ENCODE measurements at places on chromosomes 16 and 17.

GRCh38 chr17:15469260-15469659 is 1.8 kb upstream of the CDRT4 start:
- DNase-seq = no peak

- no peak for DNase-seq
These were observed 2255.3 kb downstream of the TP53TG3F start for GRCh38 chr16:35714665-35715064.

GRCh38 chr16:29686740-29687332 is 7.9 kb downstream of the QPRT start:
- no peak for DNase-seq

DNA sequence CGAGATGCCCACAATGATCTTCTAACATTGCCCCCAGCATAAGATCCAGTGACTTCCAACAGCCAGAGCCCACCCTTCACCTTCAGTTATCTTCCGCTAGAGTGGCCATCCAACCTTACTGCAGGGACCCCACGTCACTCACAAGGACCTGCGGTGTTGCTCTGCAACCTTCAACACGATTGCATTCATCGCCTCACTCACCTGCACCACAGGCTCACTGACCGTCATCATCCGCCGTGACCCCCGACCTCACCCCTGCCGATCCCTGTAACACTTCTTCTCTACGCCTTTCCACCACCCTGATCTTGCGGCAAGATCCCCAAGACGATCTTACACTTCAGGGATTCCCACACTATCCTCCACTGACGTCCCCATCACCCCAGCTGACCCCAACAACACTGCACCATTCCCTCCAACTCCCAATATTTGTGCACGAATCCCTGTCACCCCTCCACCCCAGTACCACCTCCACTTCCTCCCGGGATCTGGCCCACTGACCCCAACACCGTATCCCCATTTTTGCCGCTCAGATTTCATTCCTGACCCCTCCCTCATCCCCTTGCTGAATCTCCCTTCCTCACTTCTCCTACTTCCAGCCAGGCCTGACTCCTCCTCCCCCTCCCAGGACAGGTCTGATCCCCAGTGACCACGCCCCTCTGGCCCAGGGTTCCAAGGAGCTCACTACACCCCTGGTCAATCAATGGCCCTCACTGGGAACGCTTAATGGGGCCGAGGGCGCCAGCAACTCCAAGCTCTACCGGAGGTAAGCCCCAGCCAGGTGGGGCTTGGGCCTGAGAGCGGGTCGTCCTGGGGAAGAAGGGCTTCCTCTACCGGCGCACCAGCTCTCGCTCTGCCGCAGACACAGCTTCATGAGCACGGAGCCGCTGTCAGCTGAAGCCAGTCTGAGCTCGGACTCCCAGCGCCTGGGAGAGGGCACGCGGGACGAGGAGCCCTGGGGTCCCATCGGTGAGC is 7.6 kb downstream of the RUNDC3A start:
- no peak for DNase-seq

- DNase-seq = no peak
These were observed 72.4 kb upstream of the AMZ2 start for GRCh38 chr17:68175416-68175815.

DNA sequence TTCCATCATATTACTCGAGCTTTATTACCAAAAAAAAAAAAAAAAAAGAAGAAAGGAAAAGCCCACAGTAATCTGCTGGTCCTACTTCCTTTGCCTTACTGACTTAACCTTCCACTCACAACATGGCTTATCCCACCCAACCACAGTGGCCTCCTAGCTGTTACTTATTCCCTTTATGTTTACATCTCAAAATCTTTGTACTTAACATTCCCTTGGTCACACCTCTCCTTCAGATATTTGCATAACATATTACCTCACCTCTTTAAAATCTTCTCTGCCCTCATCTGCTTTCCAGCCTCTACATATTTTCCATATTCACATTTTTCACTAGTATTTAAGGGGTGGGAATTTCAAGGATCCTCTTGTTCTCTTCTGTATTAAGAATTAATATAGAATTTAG is 327.0 kb upstream of the TBX2 start:
- DNase-seq = no peak

GRCh38 chr16:19245326-19245925 is 40.1 kb upstream of the CLEC19A start:
- DNase-seq = no peak

- no peak for DNase-seq
These were observed 150.0 kb downstream of the MSI2 start for GRCh38 chr17:57406131-57406980.

GRCh38 chr17:47959825-47960655 is 2.4 kb upstream of the PRR15L start:
- no peak for DNase-seq

- peak; percentile 58 for DNase-seq
These were observed 252.3 kb downstream of the C16orf95 start for GRCh38 chr16:87064731-87065445.

DNA sequence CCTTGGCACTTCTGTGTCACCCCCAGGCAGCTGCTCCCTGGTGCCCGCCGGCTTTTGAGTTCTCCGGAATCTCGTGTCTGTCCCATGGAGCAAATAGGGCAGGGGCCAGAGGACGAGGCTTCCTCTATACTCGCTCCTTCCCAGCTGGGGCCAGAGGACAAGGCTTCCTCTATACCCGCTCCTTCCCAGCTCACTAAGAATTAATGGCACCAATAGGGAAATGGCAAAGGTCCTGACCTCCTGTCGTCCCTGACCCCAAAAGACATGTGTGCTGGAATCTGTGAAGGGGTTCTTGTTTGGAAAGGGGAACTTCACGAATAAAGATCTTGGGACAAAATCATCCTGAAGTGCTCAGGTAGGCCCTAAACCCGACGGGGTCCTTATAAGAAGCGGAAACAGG is 7.6 kb downstream of the SGSH start:
- DNase-seq = no peak

DNA sequence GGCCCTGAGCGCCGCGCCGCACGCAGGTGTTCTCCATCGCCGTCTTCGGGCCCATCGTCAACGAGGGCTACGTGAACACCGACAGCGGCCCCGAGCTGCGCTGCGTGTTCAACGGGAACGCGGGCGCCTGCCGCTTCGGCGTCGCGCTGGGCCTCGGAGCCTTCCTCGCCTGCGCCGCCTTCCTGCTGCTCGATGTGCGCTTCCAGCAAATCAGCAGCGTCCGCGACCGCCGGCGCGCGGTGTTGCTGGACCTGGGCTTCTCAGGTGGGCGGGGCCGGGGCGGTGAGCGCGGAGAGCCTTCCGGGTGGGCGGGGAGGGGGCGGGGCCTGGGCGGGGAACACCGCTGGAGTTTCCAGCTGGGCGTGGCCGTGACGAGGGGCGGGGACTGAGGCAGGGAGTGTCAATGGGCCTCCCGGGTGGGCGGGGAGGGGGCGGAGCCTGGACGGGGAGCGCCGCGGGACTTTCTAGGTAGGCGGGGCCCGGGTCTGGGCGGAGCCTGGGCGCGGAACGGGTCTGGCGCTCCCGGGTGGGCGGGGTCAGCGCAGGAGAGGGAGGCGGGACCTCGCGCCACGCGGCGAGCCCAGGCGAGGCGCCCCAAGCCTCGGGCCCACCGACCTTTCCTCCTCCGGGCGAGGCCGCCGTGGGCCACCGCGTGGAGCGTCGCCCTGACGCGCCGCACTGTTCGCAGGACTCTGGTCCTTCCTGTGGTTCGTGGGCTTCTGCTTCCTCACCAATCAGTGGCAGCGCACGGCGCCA is 2.4 kb downstream of the SYNGR3 start:
- peak; percentile 92 for DNase-seq

GRCh38 chr17:43393944-43394482 is 4.8 kb upstream of the ARL4D start:
- peak; percentile 94 for DNase-seq

- DNase-seq = peak; percentile 60
These were observed 75.1 kb downstream of the METRNL start for GRCh38 chr17:83154311-83155127.

GRCh38 chr16:86994651-86995171 is 322.5 kb downstream of the C16orf95 start:
- DNase-seq = peak; percentile 54
